ENCODE measurements at places on chromosomes 3 and 15. TPM values are rescaled to one million over a fixed set of nuclear protein-coding genes. Genes with fewer than 3 reads are reported as not detected.

DNA sequence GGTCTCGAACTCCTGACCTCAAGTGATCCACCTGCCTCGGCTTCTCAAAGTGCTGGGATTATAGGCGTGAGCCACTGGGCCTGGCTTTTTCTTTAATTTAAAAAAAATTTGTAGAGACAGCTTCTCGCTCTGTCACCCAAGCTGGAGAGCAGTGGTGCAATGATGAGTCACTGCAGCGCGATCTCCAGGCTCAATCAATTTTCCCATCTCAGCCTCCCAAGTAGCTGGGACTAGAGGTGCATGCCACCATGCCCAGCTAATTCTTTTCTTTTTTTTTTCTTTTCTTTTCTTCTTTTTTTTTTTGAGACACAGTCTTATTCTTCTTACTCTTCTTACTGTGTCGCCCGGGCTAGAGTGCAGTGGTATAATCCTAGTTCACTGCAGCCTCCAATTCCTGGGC, 19.8 kb downstream of the TUBGCP4 start:
- no peak for DNase-seq

- DNase-seq, result no peak
Measured at GRCh38 chr3:124362455-124362854, 367.8 kb upstream of the UMPS start.

DNA sequence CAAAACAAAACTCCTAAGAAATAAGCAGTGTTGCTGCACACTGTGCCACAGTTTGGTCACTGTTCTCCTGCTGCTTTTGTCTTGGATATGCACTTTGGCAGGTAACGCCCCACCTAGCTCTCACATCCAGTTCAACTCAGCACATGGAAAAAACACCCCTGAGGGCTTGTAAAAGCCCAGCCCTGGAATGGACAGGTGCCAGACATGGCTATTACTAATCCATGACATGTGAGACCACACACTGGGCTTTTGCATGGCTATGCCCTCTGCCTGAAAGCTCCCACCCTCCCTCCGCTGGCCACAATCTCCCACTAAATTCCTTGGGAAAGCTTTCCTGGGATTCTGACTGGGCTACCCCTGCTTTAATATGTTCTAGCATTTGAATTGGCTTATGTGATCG, 24.7 kb upstream of the ZBED2 start:
- DNase-seq, result no peak

DNA sequence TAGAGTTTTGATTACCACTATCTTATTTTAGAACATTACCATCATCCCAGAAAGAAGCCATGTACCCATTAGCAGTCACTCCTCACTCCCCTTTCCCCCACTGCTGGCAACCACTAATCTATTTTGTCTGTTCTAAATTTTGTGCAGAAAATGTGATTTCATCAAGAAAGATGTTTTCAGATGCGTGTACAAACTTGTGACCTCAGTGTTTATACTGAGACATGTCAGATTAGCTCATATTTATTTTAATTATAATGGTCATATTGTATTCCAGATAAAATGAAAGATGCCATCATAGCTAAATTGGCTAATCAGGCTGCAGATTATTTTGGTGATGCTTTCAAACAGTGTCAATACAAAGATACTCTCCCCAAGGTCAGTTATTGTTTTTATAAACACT, 27.8 kb downstream of the PDCD6IP start:
- DNase-seq, result no peak

GRCh38 chr15:43854801-43855200, 28.0 kb downstream of the WDR76 start:
- DNase-seq, result no peak

DNA sequence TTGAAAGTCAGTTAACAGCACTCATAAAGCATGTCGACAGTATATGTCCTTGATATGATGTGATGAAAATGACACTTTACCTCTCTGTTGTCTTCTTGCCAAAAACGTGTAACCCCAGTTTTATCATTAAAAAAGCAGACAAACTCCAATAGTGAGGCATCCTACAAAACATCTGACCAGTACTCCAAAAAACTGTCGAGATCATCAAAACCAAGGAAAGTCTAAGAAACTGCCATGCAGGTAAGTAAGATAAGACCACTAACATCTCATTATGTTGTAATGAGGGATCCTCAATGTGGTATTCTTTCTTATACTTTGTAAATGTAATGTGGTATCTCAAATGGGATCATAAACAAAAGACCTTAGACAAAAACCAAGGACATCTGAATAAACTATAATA, 152.3 kb downstream of the NR1I2 start:
- DNase-seq, result no peak

GRCh38 chr3:45169125-45169904, 23.1 kb upstream of the CDCP1 start:
- no peak for DNase-seq

- no peak for DNase-seq
Measured at GRCh38 chr3:25960776-25961175, 170.9 kb downstream of the OXSM start.

DNA sequence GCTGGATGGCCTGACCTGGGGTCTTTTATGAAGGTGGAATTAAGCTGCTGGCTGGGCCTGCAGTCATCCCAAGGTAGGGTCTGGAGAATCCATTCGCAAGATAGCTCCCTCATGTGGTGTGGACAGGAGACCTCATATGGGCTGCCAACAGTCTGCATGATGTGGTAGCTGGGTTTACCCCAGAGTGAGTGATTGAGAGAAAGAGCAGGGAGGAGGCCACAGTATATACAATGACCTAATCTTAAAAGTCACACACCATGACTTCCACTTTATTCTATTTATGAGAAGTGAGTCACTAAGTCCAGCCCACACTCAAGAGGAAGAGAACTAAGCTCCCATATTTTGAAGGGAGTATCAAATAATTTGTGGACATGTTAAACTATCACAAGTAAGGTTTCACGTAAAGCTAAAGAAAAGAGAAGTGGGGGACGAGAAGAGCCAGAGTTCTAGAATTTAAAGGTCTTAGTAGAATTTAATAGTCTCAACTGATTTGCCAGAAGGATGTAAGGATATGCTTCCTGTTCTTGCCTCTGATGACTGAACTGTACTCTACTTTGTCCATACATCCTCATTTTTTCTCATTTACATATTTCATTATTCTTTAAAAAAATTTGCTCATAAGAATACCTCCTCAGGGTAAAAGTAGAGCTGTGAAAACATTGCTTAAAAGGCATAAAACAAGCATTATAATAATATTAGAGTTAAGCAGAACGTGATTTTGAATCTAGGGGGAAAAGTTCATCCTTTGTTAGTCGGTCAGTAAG, 184.4 kb downstream of the PEX5L start:
- no peak for DNase-seq

DNA sequence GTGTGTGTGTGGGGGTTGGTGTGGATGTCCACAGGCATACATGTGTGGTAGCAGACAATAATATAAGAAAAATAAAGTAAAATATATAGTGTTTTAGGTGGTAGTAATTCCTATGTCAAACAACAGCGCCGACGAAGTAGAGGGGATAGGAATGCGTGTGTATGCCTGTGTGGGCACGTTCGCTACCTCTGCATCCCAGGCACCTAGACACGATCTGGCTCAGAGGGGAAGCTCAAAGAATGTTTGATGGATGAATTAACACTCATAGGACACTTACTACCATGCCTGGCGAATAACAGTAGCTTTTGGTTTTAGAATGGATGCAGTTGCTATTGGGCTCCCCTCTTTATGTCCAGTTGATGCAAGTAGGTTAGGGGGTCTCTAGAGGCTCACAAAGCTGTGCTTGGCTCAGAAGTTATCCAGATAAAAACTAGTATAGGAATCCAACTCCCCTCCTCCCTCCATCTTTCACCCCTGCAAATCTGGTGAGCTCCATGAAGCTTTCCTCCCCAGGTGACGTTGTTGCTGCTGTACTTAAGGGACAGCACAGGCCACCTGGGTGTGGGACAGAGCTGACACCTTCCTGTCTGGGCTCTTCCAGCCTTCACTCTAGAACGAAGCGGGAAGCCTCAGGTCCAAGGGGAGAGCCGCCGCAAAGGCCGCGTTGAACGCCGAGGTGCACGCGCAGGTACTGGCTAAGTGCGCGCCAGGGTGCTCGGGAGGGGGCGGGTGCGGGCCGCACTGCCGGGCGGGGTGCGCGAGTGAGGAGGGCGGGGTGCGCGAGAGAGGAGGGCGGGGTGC, 192.6 kb upstream of the LYSMD4 start:
- no peak for DNase-seq

MYH15 gene
- 0.06 TPM for total RNA-seq

All from glomerular endothelial cell (primary cell).